Activated T-cell treated with anti-CD3 and anti-CD28 coated beads, Interleukin-2, amount 50 U/mL, for 4 hours (primary cell): ENCODE measurements at places on chromosomes 4 and X.

DNA sequence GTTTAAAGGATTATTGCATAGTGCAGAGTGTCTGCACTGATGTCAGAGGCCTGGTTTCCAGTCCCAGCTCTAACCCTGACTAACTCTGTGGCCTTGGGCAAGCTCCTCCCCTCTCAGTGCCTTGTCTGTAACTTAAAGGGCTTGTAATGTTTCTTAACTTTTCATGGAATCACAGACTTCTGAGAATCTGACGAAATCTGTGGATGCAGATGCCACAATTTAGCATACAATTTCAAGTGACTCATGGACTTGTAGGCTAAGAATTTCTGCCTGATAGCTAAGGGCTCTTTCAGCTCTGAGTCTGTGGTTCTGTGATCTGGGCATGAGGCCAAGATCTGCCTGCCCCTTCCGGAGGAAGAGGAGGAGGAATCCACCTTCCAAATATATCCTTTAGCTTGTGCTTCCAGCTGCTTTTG lies 236.9 kb downstream of the AR start:
- DNase-seq, result no peak

DNA sequence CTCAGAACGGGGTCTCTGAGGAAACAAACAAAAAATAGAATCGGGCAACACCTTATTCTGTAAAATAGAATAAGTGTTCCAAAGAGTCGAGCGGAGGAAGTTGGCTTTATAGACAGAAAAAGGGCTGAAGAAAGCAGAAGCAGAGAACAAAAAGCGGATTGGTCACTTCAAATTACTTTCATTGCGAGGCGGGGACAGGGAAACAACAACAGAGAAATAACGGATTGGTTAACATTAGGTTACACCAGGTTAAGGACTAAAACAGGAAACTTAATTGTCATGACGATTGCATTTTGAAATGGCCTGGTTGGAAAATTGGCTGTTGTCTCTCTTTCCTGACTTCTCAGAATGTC lies 433 bp upstream of the COQ2 start:
- DNase-seq, result no peak

DNA sequence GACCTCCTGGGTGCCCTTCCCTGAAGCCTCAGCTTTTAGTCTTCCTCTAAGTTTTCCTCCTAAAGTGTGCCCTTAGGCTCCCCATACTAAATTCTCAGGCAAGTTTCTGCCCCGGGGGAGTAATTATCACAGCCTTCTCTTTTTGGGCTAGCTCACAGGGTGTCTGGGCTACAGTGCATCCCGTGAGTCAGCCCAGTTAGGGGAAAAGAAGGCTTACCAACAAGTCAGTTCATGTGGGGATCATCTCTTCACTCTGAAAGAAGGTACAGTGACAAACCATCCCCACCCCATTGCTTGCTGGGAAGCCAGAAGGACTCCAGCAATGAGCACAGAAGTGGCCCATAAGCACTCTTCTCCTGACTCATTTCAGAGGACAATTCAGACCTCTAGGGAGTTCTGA lies 134.7 kb upstream of the FAM9C start:
- no peak for DNase-seq

- DNase-seq, result no peak
Measured at GRCh38 chr4:173538909-173539445, 8.9 kb upstream of the HAND2 start.

GRCh38 chr4:176443117-176443516 lies 123.4 kb downstream of the SPCS3 start:
- no peak for DNase-seq

DNA sequence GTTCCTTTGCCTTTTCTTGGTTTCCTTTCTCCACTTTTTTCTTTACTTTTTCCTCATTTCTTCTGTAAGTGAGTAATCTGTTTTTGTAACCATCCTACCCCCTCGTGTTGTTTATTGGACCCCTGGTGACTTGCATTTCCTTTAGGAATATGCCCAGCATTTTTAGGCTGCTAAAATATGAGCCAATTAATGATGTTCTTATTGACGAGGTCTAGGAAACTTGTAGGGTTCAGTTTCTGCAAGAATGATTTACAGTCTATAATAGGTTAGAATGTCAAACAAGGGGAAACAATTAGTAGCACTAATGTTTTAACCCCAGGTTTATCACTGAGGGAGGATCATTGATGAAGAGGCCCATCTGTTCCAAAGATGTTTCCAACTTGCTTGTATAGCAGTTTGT lies 79.0 kb downstream of the CPE start:
- DNase-seq, result no peak

DNA sequence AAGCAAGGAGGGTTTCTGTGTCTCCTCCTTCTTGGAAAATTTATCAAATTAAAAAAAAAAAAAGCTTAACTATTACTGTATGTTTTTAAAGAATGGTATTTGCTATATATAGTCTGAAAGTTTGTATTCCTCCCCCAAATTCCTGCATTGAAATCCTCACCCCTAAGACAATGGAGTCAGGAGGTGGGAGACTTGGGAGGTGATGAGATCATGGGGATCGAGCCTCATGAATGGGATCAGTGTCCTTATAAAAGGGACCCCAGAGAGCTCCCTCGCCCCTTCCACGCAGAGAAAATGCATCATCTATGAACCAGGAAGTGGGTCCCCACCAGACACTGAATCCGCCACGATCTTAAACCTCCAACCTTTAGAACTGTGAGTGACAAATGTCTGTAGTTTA lies 50.1 kb downstream of the DHRSX start:
- DNase-seq, result no peak

DNA sequence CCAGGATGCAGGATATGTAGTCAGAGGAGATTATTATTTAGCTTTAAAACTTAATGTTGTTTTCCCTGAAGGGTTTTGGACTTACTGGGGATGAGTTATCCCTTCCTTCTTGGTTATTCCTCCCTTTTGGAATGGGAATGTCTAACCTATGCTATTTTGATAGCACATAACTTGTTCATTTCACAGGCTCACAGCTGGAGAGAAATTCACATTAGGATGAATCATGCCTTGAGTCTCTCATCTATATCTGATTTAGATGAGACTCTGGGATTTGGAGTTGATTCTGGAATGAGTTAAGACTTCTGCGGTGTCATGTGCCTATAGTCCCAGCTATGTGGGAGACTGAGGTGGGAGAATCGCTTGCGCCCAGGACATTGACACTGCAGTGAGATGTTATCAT lies 81.1 kb downstream of the ATP11C start:
- no peak for DNase-seq

- DNase-seq, result no peak
Measured at GRCh38 chrX:6708676-6709380, 173.9 kb upstream of the VCX3A start.

DNA sequence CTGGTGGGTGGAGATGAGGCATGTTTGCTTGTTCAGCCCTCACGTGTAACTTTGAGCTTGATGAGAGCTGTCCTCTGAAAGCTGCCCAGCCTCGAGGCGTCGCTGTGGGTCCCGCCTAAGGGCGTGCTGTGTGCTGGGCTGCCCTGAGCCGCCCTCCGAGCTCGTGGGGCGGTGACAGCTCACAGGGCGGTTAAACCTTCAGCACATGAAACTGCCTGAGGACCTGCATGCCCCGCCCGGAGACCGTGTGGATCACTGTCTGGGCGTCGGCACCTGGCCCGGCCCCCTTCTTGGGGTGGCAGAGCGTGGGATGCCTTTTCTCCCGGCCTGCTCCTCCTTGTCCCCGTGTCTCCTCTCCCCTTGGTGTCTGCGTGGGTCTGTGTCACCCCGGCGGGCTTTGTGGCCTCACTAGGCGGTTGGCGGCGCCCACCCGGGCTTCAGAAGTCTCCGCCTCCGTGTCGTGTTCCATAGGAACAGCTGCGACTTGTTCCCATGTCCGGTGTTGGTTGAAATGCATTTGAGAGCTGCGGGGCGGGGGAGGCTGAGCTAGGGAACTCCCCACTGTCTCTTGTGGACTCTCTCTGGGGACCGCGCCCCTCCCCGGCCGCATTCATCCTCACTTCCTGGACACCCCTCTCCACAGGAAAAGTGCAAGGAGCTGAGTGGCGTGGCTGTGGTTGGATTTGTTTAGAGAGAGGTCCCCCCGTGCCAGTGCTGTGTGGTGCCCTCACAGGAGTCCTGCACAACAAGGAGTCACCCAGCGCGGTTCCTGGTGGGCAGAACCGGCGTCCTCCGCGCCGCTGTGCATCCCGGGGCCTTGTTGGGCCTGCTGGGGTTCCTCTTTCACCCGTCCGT lies 6.8 kb downstream of the AKAP17A start:
- DNase-seq, result no peak

DNA sequence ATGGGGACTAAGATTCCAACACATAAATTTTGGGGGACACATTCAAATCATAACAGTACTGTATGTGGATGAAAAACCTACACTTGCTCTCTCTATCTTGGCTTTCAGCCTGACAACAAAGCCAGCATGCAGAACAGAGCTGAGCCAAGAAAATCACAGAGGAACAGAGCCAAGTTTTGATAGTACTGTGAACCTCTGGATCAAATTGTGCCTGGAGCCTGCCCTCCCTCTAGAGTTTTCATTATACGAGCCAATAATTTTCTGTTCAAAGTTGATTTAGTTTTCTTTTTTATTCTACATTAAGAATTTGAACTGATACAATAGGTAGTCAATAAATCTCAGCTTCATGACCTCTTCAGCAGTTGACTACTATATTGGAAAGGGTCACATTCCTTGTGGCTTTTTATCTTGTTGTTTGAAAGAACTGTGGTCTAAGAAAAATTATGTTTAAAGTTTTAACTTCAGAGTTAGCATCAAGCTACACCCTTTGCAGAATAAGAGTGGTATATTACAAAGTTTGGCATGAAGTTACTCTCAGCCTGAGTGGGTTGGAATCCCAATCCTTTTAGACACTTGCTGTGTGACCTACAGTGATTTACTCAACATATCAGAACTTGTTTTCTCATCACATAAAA lies 31.1 kb downstream of the GRID2 start:
- no peak for DNase-seq

DNA sequence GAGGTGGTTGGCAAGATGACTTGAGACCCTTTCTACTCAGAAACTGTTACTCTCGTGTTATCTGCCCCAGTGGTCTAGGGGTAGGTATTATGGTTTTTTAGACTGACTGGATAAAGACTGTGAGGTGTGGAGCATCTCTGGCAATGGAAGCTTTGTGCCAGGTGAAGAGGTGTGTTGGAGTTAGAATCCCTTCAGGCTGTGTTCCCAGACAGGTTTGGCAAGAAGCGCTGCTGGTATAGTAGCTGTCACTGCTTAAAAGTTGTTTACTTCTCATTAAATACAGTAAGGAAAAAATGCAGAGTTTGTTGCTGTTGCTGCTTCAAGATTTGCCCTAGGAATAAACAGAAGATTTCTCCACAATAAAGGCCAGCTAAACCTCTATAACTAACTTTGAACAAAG lies 35.3 kb downstream of the AREG start:
- DNase-seq, result no peak

- DNase-seq, result no peak
Measured at GRCh38 chr4:24172406-24172805, 282.6 kb upstream of the PPARGC1A start.

DNA sequence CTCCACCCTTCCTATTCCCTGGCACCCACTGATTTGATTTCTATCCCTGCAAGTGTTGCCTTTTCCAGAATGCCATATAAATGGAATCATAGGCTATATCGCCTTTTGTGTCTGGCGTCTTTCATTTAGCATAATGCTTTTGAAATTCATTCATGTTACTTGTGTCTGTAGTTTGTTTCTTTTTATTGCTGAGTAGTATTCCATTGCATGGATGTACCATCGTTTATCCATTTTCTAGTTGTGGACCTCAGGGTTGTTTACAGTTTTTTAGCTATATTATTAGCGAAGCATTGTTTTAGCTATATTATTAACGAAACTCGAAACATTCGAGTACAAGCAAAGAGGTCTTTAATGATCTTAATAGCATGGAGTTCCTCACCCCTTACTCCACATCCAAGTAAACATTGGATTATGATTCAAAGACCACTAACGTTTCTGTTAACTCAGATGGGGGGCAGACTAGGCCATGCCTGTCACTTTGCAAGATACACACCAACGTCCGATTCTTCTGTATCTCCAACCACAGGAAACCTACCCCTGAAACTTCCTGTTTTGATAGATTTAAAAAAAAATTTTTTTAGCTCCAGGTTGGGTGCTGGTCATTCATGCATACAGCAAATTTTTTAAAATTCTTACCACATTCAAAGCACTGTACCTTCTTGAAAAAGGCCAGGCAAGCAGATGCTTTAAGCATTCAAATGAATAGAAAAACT lies 1.1 kb downstream of the DCK start:
- no peak for DNase-seq

- DNase-seq, result no peak
Measured at GRCh38 chrX:153941336-153942252, 2.8 kb downstream of the RENBP start.

GRCh38 chr4:153713866-153714646 lies 30.0 kb downstream of the TLR2 start:
- no peak for DNase-seq

GRCh38 chr4:102403116-102403515 lies 57.8 kb upstream of the SLC39A8 start:
- DNase-seq, result no peak

GRCh38 chrX:56233682-56234081 lies 1.5 kb downstream of the KLF8 start:
- DNase-seq, result no peak

DNA sequence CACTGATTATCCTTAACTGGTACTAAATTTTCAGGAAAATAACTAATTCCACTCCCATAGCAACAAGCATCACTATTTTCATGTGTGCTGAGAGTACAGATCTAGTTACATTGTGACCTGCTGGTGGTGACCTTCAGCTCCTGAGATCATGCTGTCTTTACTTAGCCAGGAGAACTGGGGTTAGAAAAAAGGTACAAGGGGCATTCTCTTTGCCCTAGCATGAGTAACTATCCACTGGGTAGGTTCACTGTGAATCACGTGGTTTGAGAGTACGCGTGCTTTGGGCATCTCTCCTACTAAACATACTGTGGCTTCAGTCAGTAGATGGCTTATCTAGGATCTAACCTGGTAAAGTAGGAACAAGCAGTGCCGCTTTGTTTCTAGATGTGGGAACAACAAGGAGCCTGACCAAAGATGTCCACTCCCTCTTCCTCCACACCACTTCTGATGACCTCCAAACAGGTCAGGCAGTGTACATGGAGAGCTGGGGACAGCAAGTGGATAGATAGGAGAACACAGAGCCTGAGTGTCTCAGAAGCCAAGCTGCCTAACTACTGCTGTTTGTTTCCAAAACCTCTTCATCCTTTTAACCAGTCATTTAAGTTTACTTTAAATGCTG lies 90.2 kb downstream of the CBR4 start:
- no peak for DNase-seq

GRCh38 chr4:32249040-32249439 lies 1528.9 kb downstream of the PCDH7 start:
- DNase-seq, result no peak
